GM03348 (cell line): ENCODE measurements at places on chromosomes 4 and X.

- peak; percentile 24 for DNase-seq
Observed at GRCh38 chr4:142248946-142249345, 597.2 kb downstream of the INPP4B start.

DNA sequence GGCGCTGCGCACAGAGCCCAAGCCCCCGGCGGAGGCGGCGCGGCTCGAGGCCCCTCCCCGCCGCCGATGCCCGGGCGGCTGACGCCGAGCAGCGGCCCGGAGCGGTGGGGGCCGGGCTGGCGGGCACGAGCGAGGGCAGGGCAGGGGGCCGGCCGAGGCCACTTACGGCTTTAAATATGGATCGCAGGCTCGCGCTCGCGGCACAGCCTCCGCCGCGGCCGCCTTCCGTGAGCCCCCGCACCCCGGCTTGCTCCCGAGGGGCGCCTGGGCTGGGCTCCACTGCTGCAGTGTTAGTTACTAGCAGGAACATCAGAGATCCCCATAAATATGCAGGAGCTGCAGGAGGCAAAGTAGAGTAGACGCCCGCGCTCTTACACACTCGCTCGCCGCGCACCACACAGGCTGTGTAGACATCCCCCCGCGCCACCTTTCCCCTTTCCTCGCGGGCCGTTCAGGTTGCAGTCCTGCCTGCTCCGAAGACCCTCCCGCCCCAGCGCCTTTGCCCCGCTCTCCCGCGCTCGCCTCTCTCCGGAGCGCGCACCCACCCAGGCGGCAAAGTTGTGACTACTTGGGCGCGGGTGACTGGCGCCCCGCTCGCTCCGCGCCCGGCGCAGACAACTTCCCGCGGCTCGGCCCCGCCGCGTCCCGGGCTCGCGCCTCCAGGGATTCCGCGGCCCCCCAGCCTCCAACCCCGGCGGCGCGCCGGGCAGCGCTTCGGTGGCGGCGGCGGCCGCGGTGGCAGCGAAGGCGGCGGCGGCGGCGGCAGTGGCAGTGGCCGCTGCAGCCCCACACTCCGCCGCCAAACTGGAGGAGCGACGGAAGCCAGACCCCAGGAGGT lies 152.0 kb upstream of the SLC4A4 start:
- peak; percentile 94 for DNase-seq

DNA sequence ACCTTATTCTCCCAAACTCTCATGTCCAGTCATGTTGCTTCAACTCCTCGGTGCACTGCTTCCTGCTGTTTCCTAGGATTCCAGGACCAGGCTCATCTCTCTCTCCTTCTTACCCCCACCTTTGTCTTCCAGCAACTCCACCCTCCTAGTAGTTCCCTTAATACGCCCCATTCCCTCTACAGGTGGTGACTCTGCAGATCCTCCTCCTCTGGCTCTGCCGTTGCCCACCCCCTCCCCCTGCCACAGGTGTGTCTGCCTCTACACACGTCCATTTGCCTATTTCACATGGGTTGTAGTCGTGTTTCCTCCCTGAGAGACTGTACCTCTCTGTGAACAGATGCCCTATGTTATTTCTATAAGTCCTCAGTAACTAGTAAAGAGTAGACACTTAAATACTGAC lies 32.4 kb downstream of the CDS1 start:
- DNase-seq, result no peak

GRCh38 chr4:154399259-154399974 lies 92.2 kb downstream of the DCHS2 start:
- peak; percentile 62 for DNase-seq

DNA sequence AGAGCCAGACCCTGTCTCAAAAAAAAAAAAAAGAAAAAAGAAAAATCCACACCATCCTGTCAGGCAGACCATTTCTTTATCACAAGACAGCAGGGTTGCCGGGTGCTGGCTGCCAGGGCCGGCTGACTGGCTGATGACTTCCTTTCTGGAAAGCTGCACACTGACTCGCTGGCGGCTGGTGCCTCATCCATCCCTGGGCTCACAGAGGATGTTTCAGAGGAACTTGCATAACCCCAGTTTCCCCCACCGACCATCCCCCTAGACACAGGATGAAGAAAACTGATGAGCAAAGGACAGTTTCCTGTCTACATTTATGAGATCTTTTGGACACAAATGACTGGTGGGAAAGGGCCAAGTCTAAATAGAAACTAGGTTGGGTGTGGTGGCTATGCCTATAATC lies 14.1 kb downstream of the HPSE start:
- DNase-seq, result peak; percentile 77

GRCh38 chrX:17986440-17986839 lies 125.3 kb upstream of the RAI2 start:
- DNase-seq, result no peak

DNA sequence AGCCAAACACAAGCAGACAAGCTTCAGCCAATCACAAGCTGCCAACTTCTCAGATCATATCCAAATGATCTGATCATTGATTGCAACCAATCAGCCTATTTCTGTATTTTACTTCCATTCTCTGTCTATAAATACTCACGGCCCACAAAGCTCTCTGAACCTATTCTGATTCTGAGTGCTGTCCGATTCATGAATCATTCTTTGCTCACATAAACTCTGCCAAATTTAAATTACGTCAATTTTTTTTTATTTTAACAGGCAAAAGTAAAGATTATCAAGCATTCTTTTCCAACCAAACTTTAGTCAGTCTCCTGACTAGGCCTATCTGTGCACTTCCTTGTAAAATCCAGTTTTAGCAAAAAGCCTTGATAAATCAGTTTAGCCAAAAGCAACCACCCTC lies 1.8 kb upstream of the TCEANC start:
- no peak for DNase-seq

GRCh38 chrX:21949689-21950088 lies 9.2 kb downstream of the SMS start:
- DNase-seq, result no peak

DNA sequence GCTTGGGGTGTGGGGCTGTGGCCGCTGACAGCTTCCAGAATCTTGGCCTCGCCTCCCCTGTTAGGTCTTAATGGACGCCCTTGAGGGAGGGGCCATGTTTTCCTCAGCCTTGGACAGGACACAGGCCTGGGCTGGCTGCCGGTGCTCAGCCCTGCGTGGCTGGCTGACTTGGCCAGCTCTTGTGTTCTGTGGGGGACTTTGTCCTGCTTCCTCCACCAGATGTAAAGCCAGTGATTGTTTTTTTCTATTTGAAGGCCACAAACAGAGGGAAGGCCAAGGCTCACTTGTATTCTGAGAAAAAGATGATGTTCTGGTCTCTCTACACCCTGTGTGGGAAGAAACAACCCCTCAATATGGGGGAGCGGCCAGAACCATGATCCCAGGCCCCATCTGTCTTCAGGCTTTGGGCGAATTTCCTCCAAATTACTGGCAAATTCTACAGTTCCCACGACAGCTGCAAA lies 71.3 kb downstream of the HTRA3 start:
- DNase-seq, result peak; percentile 53

GRCh38 chrX:10990418-10990817 lies 120.7 kb upstream of the HCCS start:
- no peak for DNase-seq

DNA sequence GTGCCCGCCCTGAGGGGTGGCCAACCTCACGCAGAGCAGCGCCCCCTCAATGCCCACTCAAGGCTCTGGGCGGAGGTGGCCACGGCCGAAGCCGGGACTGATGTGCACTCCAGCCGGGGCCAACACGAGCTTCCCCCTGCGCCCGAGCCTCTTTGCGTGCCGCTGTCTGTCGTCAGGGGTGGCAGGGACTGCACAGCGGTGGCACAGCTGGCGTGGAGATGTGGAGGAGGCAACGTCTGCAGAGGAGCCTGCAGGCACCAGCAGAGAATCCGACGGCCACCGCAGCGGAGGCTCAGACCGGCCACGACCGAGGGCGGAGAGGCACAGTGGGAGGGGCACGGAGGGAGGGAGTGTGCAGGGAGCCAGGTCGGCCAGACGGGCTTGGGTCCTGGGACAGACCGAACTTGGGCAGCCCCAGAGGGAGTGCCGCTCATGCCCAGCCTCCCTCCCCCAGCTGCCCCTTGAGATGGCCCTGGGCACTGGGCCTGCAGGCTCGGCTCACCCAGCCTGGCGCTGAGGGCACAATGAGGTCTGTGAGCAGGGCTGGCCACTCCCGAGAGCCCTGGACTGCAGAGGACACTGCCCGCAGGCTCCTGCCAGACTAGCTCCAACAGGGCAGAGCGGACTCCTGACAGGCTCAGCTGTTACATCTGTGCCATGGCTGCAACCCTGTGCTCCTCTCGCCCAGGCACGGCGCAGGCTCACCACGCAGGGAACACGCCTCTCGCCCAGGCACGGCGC lies 46.5 kb upstream of the CPLX1 start:
- DNase-seq, result no peak

DNA sequence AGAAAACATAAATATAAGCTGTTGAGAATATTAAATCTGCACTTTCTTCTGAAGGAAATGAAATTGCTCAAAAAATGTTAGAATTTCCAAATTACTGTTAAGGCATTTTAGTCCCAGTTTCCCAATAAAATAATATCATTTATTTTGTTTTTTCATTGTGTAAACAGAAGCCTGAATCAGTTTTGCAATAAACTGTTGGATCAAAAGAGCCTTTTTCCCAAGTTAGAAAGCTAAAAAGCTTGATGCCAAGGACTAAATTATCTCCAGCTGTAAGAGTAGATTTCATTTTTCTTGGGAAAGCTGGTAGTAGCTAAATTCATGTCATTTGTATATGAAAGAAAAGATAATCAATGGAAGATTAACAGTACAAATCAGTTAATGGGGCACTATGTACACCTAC lies 95.8 kb downstream of the RNF150 start:
- DNase-seq, result no peak

DNA sequence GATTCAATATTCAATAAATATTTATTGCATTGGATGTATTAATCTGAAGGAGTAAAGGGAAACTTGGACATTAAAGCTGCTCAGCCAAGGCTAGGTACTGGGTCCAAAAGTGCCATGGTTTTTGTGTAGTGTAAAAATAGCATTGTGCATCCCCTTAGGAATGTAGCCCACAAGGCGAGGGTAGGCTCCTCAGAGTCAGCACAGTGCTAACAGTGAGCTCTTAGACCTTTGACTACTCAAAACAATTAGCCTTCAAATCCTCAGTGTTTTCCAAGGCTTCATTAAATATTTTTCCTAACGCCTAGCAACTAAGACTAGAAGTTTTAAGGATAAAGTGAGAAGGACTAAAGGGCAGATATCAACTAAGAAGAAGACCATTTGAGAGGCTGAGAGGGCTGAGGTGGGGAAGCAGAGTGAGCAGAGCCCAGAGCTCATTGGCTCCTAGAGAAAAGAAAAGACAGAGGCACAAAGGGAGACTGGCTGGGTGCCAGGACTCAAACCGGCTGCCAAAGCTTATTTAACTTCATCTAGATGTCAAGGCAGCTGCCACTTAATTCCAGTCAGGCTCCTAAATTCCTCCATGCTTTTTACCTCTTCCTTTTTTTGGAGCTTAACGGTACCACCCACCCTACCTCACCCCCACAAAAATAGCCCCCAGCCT lies 17.0 kb downstream of the PRKG2 start:
- no peak for DNase-seq
